ENCODE measurements at places on chromosomes 16 and 17. TPM values are rescaled to one million over a fixed set of nuclear protein-coding genes. Genes with fewer than 3 reads are reported as not detected.

DNA sequence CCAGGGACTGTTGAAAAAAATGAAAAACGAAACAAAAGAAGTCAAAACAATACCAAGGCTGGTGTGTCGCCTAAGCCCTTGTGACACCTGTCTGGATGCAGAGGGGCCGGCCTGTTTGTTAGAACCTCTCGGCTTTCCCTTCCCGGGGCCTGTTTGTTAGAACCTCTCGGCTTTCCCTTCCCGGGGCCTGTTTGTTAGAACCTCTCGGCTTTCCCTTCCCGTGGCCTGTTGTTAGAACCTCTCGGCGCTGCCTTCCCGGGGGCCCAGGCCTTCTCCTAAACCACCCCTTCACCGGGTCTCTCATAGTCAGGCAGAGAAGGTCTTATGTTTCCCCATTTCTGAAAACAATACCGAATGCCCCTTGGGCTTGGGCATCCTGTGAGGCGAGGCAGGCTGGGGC is 180.0 kb downstream of the BANP start:
- no peak overlapping the region for H3K4me3 ChIP-seq
- no peaks in the 10 kb centered on the region for H3K36me3 ChIP-seq
- no peak for DNase-seq
- H3K4me1 ChIP-seq: no peaks in the 10 kb centered on the region

DNA sequence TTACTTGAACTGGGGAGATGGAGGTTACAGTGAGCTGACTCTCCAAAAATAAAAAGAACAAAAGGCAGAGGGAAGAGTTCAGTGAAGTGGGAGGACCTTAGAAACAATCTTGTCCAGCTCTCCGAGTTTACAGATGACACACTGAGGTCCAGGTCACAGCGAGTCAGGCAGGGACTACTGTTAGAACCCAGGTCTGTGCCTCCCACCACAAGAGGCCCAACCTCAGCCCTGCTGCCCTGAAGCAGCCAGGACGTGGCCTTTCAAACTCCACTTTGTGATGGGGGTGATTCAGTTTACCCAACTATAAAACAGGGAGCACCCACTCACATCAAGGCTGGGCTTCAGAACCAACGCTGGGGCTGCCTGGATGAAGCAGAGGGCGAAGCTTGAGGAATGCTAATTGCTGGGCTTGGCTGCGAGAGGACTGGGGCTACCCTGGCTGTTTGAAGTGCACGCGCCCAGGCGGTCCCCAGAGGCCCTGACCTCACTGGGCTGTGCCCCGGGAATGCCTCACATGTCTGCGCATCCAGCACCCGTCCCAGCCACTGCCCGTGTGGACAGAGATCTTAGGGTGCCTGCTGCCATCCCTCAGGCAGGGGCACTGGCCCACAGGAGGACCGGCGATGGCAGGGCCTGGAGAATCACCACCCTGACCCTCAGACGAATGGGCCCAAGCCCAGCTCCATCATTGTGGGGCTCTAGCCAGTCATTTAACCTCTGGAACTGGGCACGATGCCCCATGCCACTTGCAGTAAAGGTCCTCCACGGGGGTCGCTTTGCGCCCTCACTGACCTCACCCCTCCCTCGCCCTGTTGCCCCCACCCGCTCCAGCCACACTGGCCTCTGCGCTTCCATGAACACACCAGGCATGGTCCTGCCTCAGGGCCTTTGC is 11.4 kb downstream of the SLC5A10 start:
- H3K4me1 ChIP-seq: no peaks in the 10 kb centered on the region
- no peaks in the 10 kb centered on the region for H3K36me3 ChIP-seq
- no peak overlapping the region for H3K4me3 ChIP-seq
- H3K27ac ChIP-seq: no peak overlapping the region
- DNase-seq: no peak

- no peak overlapping the region for H3K4me3 ChIP-seq
- no peak overlapping the region for H3K27ac ChIP-seq
- H3K27me3 ChIP-seq: no peaks in the 10 kb centered on the region
- DNase-seq: no peak
Observed at GRCh38 chr17:13413001-13413400, 188.7 kb downstream of the HS3ST3A1 start.

DNA sequence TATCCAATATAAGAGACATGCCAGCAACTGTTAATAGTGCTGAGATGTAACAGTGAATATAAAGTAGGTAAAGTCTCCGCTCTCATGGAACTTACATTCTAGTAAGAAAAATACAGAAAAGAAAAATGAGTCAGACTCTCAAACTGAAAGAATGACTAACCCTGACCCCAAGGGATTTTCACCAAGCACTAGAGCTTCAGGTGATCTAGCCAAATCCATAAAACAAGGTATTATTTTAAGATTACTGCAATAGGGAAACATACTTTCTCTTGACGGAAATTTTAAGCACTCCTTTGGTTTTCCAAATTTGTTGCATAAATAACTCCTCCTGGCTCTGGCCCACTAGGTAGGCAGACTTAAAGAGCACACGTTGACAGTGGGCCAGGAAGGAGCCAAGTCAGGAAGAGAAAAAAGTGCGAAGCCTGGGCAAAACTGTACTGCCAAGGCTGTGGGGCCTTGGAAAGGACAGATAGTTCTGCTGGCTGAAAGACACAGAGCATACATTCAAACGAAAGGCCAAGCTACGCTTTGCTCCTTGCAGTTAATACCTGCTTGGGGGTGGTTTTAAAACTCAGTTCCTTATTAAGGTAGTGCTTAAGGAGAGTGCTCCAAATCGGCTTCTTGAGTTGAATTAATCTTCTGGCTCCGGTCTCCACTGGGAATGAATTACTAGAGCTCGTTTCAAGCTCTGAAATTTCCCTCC is 1.4 kb downstream of the GOT2 start:
- peaks cover 43% of the 10 kb centered on the region for H3K4me1 ChIP-seq
- H3K4me3 ChIP-seq: peak overlapping the region; percentile 97
- peak overlapping the region; percentile 88 for H3K27ac ChIP-seq

DNA sequence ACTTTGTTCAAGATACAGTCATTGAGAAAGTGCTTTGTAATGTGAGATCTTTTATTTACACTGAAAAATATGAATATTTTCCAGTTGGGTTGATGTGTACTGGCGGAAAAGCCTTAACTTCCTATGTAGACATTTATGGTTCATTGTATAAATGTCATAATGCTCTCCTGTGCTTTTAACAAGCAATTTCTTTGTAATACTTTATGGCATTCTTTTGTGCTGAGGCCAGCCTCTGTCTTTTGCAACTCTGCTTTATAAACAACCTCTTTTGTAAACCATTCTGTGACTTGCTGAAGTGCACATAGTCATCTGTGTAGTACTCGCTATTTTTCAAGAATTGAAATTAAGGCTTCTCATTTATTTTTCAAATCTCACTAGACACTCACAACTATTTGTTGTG is 291.2 kb downstream of the CDH11 start:
- H3K27ac ChIP-seq: no peak overlapping the region
- no peaks in the 10 kb centered on the region for H3K36me3 ChIP-seq
- no peak overlapping the region for H3K4me3 ChIP-seq
- no peaks in the 10 kb centered on the region for H3K27me3 ChIP-seq
- DNase-seq: no peak
- H3K4me1 ChIP-seq: no peaks in the 10 kb centered on the region

GRCh38 chr17:18190628-18191235 is 7.1 kb downstream of the ALKBH5 start:
- no peak for DNase-seq
- no peaks in the 10 kb centered on the region for H3K27me3 ChIP-seq
- H3K27ac ChIP-seq: peak overlapping the region; percentile 60
- peaks cover 31% of the 10 kb centered on the region for H3K36me3 ChIP-seq

- H3K4me3 ChIP-seq: no peak overlapping the region
- no peaks in the 10 kb centered on the region for H3K27me3 ChIP-seq
- no peaks in the 10 kb centered on the region for H3K36me3 ChIP-seq
- no peak for DNase-seq
Observed at GRCh38 chr17:6523330-6523729, 33.0 kb downstream of the PITPNM3 start.

GRCh38 chr17:44906763-44907728 is 7.8 kb upstream of the EFTUD2 start:
- no peaks in the 10 kb centered on the region for H3K4me1 ChIP-seq
- no peak overlapping the region for H3K4me3 ChIP-seq
- H3K27me3 ChIP-seq: no peaks in the 10 kb centered on the region
- H3K27ac ChIP-seq: no peak overlapping the region
- no peak for DNase-seq

GRCh38 chr17:68288804-68289203 is 2.1 kb downstream of the SLC16A6 start:
- H3K4me1 ChIP-seq: peaks cover 21% of the 10 kb centered on the region
- H3K27ac ChIP-seq: no peak overlapping the region

GRCh38 chr16:27558932-27559331 is 9.0 kb downstream of the KATNIP start:
- no peak overlapping the region for H3K4me3 ChIP-seq
- H3K4me1 ChIP-seq: peaks cover 20% of the 10 kb centered on the region
- no peaks in the 10 kb centered on the region for H3K36me3 ChIP-seq
- DNase-seq: no peak
- H3K27ac ChIP-seq: no peak overlapping the region
- H3K27me3 ChIP-seq: no peaks in the 10 kb centered on the region

DNA sequence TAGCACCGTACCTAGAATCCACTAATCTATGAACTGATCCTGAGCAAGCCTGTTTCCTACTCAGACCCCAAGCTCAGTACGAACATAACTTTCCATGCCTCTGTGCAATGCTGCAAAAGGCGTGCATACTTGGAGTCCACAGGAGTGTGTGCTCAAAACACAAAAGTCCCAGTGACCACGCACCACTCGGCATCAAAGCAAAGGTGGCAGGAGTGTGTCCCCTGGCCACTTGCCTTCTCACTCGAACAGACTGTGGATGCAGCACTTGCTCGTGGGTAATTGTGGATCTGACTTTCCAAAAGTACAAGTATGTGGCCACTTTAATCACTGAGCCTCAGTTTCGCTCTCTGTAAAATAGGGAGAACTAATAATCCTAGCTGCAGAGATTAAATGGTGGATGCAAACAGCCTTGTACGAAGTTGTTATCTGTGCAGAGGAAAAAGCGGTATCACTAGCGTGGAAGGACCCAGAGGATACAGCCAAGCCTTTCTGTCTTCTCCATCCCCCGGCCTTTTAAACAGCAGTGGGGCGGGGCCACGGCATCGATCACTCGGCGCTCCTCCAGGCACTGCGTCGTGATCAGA is 311 bp upstream of the KDM8 start:
- peaks cover 6% of the 10 kb centered on the region for H3K36me3 ChIP-seq
- peaks cover 6% of the 10 kb centered on the region for H3K4me1 ChIP-seq

GRCh38 chr16:22874394-22874793 is 60.4 kb downstream of the HS3ST2 start:
- no peak overlapping the region for H3K27ac ChIP-seq
- H3K4me1 ChIP-seq: no peaks in the 10 kb centered on the region
- no peak overlapping the region for H3K4me3 ChIP-seq
- H3K27me3 ChIP-seq: no peaks in the 10 kb centered on the region
- no peak for DNase-seq

DNA sequence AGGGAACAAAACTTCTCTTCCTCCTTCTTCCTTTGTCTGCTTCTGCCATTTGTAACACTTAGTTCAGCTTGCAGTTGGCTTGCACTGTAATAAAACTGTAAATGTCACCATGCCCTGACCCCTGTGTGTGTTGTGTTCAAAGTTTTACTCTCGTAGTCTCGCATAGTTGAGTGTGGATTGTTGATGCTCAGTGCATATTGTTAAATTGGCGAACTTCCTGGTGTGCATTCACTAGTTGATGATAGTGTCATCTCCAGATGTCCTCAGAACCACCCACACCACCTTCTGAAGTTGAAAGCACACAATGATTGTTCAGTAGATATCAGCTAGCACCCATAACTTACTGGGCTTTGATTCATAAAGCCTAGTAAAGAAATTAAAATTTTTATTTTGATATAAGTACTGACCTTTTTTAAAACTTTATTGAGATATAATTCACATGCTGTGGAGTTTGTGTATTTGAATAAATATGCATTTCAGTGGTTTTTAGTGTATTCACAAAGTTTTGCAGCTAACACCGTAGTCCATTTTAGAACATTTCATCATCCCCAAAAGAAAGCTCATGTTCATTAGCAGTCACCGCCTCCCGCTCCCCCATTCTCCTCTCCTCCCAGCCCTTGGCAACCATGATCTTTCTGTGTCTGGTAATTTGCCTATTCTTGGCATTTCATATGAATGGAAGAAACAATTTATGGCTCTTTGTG is 25.0 kb downstream of the USP10 start:
- H3K36me3 ChIP-seq: no peaks in the 10 kb centered on the region
- peaks cover 6% of the 10 kb centered on the region for H3K4me1 ChIP-seq
- DNase-seq: no peak
- no peak overlapping the region for H3K27ac ChIP-seq
- no peaks in the 10 kb centered on the region for H3K27me3 ChIP-seq

GRCh38 chr17:39744836-39745215 is 7.1 kb downstream of the GRB7 start:
- peaks cover under 1% of the 10 kb centered on the region for H3K4me1 ChIP-seq
- no peak overlapping the region for H3K4me3 ChIP-seq
- no peak for DNase-seq

- peaks cover 27% of the 10 kb centered on the region for H3K4me1 ChIP-seq
- no peaks in the 10 kb centered on the region for H3K27me3 ChIP-seq
- no peak for DNase-seq
- peak overlapping the region; percentile 84 for H3K4me3 ChIP-seq
Observed at GRCh38 chr17:37642681-37643080, 565 bp downstream of the DDX52 start.

DNA sequence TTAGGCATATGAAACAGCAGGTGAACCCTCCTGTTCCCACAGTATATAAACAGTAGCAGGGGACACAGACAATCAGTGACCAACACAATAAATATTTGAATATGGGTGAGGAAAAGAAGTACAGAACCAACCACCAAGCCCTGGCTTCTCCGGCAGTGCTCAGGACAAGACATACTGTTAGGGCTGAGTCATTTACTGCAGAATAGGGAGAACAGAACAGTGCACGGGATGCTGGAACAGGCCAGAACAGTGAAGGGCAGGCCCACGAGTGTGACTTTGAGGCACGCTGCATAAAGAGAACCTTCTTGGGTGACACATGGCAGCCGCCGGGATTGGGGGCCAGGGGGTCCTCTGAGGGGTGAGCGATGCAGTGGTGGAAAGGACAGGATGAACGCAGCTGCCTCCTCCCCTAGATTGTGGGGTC is 160.4 kb downstream of the CMIP start:
- DNase-seq: no peak
- no peaks in the 10 kb centered on the region for H3K27me3 ChIP-seq
- peaks cover 22% of the 10 kb centered on the region for H3K4me1 ChIP-seq
- peaks cover 12% of the 10 kb centered on the region for H3K36me3 ChIP-seq

- DNase-seq: no peak
- no peaks in the 10 kb centered on the region for H3K36me3 ChIP-seq
- H3K27ac ChIP-seq: no peak overlapping the region
- peaks cover 10% of the 10 kb centered on the region for H3K4me1 ChIP-seq
Observed at GRCh38 chr17:64968652-64969501, 49.6 kb upstream of the LRRC37A3 start.

KAT7 gene
- 27.3 TPM for polyA plus RNA-seq

GPR179 gene
- 0.08 TPM for polyA plus RNA-seq

PRAC1 gene
- not detected for polyA plus RNA-seq

APOBR gene
- 0.50 TPM for polyA plus RNA-seq

TUBB3 gene
- polyA plus RNA-seq: 0.19 TPM

MT1X gene
- polyA plus RNA-seq: 144 TPM

CCL4 gene
- 1.2 TPM for polyA plus RNA-seq

KIFC3 gene
- polyA plus RNA-seq: 61.1 TPM

TMEM88 gene
- 97.7 TPM for polyA plus RNA-seq

IGF2BP1 gene
- polyA plus RNA-seq: 0.01 TPM

Data from heart left ventricle (tissue), 16 donors.